Activated gamma-delta T cell treated with Interleukin-2 at 50 U/mL for 16 hours (primary cell): ENCODE measurements at places on chromosomes 1 and 21.

GRCh38 chr1:244974550-244974949, 110.2 kb upstream of the HNRNPU start:
- no peak for DNase-seq

GRCh38 chr1:32685498-32685897, 17.1 kb downstream of the SYNC start:
- DNase-seq: no peak

- DNase-seq: no peak
Measured at GRCh38 chr1:168466714-168467131, 77.1 kb downstream of the XCL2 start.

GRCh38 chr1:108657356-108658080, 3.4 kb downstream of the HENMT1 start:
- DNase-seq: no peak

- DNase-seq: no peak
Measured at GRCh38 chr1:174990382-174990999, 9.3 kb upstream of the CACYBP start.

DNA sequence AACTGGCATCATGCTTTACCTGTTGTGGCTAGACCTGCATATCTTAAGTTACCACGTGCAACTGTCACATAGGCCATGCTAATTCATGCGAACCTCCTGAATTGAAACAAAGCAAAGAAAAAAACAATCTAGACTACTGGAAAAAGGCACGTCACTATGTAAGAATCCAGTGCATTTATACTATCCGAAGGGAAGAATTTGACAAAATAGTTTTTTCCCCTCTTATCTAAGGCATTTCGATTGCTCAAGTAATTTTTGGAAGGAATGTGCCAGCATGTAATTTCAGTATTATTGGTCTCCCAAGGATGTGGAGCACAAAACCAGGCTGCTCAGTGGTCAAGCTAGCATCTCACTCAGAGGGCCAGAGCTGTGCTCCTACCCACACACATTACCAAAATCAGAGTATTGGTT, 31.5 kb upstream of the C1orf198 start:
- no peak for DNase-seq

DNA sequence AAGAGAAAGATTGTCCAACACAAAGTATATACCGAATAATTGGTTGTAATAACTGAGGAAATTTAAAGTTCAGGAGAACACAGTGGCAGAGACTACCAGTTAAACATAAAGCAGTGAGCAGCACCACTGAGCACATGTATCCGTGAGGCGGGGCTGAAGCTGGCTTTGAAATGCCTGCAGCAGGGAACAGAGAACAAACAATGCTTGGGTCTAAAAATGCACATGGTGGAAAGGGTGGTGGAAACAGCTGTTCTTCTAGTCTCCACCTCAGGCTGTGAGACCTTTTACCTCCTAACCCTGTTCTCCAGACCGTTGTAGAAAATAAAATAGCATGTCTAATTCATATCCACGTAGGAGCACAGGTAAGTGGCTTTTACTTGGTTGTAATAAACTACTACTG, 7.7 kb upstream of the GNG4 start:
- DNase-seq: no peak

GRCh38 chr1:225857256-225857655, 24.9 kb downstream of the TMEM63A start:
- DNase-seq: no peak
